Sigmoid colon (tissue), 7 donors: ENCODE measurements at places on chromosomes 5 and 9. TPM values are rescaled to one million over a fixed set of nuclear protein-coding genes. Genes with fewer than 3 reads are reported as not detected.

Gene HAVCR2
- 4.1 TPM for total RNA-seq

Gene ZNF169
- 12.5 TPM for total RNA-seq

Gene CCNJL
- total RNA-seq, result 1.8 TPM

Gene OR13C4
- total RNA-seq, result not detected

Gene KCTD16
- 0.71 TPM for total RNA-seq

Gene ZNG1F
- total RNA-seq, result 10.3 TPM
